ENCODE measurements at places on chromosomes 2 and 18.

GRCh38 chr18:56085551-56085950 lies 497.6 kb upstream of the TCF4 start:
- DNase-seq, result no peak

DNA sequence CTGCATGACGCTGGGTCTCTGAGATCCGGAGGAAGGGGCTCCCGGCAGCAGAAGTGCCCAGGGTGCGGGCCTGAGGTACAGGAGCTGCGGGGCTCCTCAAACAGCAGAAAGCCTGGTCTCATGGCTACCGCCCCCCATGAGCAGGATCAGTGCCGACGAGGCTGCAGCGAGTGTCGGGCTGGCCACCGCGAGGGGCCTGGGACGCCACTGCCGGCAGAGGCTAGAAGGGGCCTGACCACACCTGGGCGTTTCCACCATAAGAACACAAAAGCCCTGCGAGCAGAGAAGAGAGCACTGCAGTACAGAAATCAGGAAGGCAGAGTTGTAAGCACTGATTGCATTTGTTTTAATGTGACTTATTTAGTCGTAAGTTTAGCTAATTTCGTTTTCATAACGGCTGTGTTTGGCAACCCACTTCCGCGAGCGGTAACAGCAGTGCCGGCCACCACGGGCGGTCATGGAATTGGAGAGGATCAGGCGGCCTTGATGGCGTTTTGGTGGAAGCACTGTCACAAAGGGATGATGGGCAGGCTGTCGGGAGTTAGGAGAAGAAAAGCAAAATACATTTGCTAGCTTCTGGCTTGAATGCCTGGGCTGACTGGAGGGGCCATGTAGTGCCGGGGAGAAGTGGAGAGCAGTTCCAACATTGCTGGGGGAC lies 117.4 kb downstream of the HDAC4 start:
- DNase-seq, result no peak

DNA sequence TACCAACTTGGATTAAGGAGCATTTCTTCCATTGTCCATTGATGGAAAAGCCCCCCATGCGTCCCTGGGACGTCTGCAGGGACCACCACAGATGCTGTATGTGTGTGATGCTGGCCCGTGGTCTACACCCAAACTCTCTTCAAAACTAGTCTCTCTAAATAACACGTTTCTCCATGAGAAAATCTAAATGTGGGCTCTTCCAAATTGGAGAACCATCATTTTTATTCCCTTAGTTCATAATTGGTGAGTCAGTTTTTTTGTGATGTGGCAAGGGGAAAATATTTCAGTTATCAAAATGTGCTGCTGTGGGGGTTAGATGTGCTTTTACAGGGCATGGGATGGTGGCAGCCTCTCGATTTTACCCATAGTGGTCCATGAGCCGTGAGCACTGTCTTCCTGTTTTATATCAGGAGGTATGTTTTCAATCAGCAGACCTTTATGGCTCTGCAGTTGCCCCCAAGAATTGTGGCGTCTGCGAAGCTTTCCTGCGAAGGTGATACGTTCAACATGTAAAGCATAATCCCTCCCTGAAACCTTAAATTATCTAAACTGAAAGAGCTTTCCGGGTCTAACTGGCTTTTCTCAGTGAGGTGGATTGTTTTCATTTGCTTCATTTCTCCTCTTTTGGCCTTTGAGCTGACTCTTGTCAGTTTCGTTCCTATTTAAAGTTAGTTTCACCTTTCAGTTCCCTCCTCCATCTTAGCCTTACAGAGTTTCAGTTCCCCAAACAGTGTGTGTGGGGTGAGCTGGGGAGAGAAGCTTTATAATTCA lies 78.4 kb downstream of the SETBP1 start:
- no peak for DNase-seq

GRCh38 chr2:53881360-53881759 lies 21.6 kb upstream of the GPR75 start:
- no peak for DNase-seq

DNA sequence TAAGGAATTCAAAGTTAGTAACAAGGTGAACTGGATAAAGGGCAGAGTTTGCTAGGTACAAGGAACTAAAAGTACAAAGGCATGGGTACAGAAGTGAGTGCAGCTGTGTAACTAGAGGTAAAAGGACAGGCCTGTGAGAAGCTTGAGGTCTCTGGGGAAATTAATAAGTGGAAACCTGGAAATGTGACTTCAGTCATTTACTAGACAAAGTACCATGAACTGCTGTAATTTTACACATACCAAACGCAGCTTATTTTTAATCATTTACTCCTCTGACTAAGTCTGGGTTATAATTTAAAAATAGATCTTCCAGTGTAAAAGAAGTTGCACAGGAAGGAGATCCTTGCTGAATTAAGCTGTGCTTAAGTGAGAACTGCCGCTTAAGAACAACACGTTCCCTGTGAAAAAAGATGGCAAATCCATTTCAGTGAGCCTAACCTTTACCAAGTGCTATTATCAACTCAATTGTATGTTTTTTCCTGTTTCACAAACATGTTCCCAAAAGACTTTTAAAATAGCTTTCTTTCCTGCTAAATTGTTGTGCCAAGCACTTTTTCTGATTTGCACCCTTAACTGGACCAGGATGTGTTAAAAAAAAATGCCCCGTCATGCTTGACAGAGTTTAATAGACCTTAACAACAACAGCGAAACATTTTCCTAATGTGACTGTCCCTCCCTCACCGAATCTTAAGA lies 44.3 kb downstream of the CALCRL start:
- no peak for DNase-seq

GRCh38 chr2:200627110-200627770 lies 41.4 kb downstream of the AOX1 start:
- DNase-seq, result no peak

- DNase-seq, result no peak
Measured at GRCh38 chr2:213107728-213108127, 43.7 kb downstream of the IKZF2 start.

GRCh38 chr2:239990966-239991365 lies 34.2 kb downstream of the NDUFA10 start:
- no peak for DNase-seq

- DNase-seq, result no peak
Measured at GRCh38 chr2:216181351-216181750, 72.2 kb downstream of the XRCC5 start.

GRCh38 chr2:100645695-100646429 lies 83.1 kb downstream of the PDCL3 start:
- no peak for DNase-seq

- DNase-seq, result no peak
Measured at GRCh38 chr2:16908656-16909055, 243.0 kb upstream of the CYRIA start.

GRCh38 chr2:88807237-88807962 lies 115.9 kb downstream of the RPIA start:
- DNase-seq, result no peak

DNA sequence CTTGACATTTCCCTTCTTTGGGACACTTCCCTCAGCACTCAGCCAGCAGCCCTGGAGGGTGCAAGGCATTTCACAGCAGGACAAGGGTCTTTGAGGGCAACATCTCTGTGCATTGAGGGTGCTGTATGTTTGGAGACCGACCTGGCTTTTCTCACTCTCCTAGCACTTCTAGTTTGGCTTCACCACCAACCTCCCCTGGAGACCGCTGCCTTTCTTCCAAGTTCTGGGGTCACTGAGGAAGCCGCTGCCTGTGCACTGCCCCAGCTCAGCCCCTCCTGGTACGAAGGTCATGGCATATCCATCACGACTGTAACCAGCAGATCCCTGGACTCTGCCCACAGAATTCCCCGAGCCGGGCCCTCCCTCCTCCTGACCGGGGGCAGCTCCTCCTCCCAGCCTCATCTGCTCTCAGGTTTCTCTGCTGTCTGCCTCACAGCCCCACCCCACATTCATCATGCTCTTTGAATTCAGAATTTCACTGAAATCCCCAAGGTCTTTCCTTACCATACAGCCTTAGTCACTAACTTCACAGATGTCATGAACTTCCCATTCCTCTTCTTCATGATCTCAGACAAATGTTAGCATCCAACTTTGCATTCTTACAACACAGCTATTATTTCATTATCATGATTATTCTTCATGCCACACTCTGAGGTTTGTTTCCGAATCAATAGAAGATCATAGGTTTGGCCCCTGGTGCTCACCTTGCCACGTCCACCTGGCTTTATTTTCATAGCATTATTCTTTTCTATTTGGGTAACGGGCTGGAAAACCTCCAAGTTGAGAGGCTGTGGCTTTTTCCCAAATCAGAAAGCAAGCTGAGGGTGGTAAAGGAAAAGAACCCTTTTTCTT lies 113.0 kb upstream of the COPS8 start:
- peak; percentile 60 for DNase-seq

DNA sequence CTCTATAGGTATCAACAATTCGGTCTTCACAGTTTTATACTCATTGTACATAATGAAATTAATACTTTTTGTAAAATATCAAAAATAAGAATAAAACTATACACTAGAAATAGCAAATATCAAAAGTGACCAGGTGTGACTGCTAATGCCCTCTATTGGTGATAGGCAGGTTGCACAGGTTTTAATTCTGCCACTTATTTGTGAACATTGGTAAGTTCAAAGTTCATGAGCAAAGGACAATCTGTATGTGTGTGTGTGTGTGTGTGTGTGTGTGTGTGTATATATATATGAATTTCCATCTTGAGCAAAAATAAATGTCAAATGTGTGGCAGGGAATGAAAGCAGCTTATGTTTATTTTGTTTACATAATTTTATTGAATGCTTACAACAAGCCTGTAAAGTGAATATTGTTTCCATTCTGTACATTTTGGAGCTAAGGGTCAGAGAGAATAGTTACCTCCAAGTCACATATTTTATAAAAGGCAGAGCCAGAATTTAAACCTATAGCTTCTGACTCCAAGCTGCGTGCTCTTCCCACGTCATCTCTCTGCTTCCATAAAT lies 537.4 kb downstream of the CPS1 start:
- no peak for DNase-seq

- no peak for DNase-seq
Measured at GRCh38 chr2:120429586-120430500, 83.9 kb downstream of the INHBB start.

- no peak for DNase-seq
Measured at GRCh38 chr2:167492486-167492885, 604.2 kb downstream of the XIRP2 start.

- DNase-seq, result no peak
Measured at GRCh38 chr2:41937464-41937906, 110.3 kb upstream of the PKDCC start.

DNA sequence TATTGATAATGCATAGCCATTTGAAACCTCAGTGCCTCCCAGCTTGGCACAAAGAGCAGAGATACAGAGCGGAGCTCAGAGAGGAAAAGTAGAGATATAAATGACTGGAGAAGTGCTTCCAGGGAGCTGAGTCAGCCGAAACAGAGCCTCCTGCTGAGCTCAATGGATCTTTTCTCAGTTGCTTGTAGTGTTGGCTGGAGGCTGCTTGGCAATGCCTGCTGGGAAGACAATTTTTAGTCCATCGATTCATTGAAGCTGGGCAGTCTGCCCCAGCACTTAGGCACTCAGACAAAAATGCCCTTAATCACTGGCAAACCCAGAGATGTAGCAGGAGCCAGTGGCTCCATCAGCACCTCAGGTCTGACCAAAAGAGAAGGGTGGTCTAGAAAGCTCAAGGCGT lies 81.3 kb upstream of the SETBP1 start:
- no peak for DNase-seq

- no peak for DNase-seq
Measured at GRCh38 chr2:228372212-228372611, 190.7 kb upstream of the SPHKAP start.

GRCh38 chr2:218445602-218446001 lies 26.7 kb downstream of the VIL1 start:
- DNase-seq, result no peak

- no peak for DNase-seq
Measured at GRCh38 chr2:7084601-7085000, 167.4 kb downstream of the RNF144A start.

- no peak for DNase-seq
Measured at GRCh38 chr18:45059695-45060094, 379.0 kb downstream of the SETBP1 start.

DNA sequence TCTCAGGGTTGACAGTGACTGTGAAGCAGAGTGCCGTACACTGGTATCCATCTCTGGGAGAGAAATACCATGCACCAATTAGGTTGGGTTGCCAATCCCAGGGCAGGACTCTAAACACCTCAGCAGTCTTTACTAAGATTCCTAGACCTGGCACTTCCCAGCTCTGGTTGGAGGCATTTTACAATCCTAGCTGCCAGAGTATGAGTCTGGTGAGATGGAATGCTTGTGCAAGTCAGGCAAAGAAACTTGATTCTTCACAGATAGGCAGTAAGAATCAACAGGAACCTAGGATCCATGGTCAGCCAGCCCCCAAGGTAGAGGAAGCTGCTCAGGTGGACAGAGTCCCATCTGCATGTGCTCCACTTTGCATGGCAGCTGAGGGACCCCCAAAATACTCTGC lies 6.0 kb upstream of the UGT1A5 start:
- DNase-seq, result no peak

DNA sequence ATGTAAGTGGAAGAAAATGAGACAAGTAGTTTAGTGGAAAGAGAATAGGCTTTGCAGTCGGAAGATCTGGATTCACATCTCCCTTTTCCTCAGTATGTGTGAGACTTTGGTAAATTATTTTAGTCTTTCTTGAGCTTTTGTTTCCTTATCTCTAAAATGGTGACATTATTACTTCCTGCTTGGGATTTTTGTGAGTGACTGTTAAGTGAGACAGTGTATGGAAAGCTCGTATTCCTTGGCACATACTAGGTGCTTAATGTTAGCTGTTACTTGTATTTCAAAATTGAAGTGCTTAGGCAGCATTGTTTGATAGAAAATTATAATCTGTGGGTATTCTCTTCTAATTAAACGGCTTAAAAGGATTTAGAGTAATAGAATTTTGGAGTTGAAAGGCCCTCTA lies 2.0 kb downstream of the ZNF638 start:
- DNase-seq, result no peak

- no peak for DNase-seq
Measured at GRCh38 chr2:152120430-152120829, 21.6 kb upstream of the CACNB4 start.

GRCh38 chr2:158651358-158652057 lies 143.6 kb upstream of the DAPL1 start:
- no peak for DNase-seq

DNA sequence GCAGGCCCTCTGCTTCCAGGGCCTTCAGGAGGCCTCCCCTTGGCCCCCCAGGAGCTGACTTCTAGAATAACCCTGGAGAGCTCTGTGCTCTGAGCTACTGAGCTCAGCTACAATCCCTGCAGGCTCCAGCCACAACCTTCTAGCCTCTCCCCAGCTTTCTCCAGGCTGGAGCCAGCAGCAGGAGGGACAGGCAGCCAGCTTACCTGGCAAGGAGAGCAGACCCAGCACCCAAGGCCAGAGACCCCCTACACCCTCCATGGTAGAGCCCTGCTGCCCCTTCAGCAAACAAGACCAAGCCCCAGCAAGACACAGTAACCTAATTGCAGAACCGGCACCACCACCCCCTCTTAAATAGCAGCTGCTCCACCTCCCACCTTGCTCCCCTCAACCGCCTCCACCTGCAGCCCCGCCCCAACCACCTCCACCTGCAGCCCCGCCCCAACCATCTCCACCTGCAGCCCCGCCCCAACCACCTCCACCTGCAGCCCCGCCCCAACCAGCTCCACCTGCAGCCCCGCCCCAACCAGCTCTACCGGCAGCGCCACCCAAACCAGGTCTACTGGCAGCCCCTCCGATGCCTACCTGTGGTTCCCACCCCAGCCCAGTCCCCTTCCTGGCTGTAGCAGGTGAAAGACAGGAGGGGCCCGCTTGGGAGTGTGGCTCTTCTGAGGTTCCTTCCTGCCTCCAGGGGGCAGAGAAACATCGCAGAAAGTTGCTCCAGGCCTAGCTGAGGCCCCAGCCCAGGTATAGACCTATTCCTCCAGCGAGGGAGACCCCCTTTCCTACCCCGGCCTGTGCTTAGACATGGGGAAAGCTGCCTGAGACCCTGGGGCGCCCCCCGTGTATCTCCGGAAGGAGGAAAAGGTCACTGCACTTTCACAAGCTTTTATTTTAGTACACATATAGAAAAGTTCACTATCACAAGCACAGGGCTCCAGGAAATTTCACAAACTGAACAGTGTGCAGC lies at the start of gene ASTL:
ASTL (minus strand) TSS at position 324 of the 967 bp plus-strand sequence; CDS start at position 258, 66 bp downstream.
- DNase-seq, result peak; percentile 64

Data from NCI-H510A (cell line).